Cerebellum (tissue), 4 donors: ENCODE measurements at places on chromosomes 1 and 21. TPM values are rescaled to one million over a fixed set of nuclear protein-coding genes. Genes with fewer than 3 reads are reported as not detected.

Gene HSF2BP
- 2.5 TPM for total RNA-seq

Gene NCMAP
- total RNA-seq, result 0.09 TPM

Gene NR5A2
- total RNA-seq, result 1.2 TPM

Gene TCHH
- total RNA-seq, result 0.27 TPM

Gene DISP1
- total RNA-seq, result 11.2 TPM

Gene TTC24
- not detected for total RNA-seq

Gene AMY1B
- not detected for total RNA-seq
